Chondrocyte (in vitro differentiated cells): ENCODE measurements at places on chromosomes 5 and 9. TPM values are rescaled to one million over a fixed set of nuclear protein-coding genes. Genes with fewer than 3 reads are reported as not detected.

GRCh38 chr9:34338665-34339385 is 9.5 kb downstream of the NUDT2 start:
- peaks cover 16% of the 10 kb centered on the region for H3K36me3 ChIP-seq
- no peaks in the 10 kb centered on the region for H3K4me1 ChIP-seq
- no peaks in the 10 kb centered on the region for H3K27me3 ChIP-seq
- DNase-seq: no peak
- H3K27ac ChIP-seq: no peak overlapping the region

DNA sequence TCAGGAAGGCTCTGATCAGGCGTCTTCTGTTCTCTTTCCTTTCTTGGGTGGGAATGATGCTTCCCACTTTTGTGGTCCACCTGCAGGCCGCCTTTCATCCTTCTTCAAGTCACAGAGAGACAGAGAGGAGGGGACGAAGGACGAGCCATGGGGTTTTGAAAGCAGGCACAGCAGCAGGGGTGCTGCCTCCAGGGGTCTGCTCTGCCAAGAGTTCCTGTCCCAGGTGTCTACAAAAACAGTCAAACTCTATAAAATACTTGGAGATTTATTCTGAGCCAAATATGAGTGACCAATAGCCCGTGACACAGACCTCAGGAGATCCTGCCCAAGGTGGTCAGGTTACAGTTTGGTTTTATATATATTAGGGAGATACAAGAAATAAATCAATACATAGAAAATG is 34.5 kb upstream of the LCP2 start:
- H3K27me3 ChIP-seq: peaks cover 9% of the 10 kb centered on the region
- no peaks in the 10 kb centered on the region for H3K36me3 ChIP-seq
- H3K4me3 ChIP-seq: no peak overlapping the region
- H3K4me1 ChIP-seq: peaks cover 29% of the 10 kb centered on the region
- DNase-seq: no peak
- no peak overlapping the region for H3K27ac ChIP-seq

DNA sequence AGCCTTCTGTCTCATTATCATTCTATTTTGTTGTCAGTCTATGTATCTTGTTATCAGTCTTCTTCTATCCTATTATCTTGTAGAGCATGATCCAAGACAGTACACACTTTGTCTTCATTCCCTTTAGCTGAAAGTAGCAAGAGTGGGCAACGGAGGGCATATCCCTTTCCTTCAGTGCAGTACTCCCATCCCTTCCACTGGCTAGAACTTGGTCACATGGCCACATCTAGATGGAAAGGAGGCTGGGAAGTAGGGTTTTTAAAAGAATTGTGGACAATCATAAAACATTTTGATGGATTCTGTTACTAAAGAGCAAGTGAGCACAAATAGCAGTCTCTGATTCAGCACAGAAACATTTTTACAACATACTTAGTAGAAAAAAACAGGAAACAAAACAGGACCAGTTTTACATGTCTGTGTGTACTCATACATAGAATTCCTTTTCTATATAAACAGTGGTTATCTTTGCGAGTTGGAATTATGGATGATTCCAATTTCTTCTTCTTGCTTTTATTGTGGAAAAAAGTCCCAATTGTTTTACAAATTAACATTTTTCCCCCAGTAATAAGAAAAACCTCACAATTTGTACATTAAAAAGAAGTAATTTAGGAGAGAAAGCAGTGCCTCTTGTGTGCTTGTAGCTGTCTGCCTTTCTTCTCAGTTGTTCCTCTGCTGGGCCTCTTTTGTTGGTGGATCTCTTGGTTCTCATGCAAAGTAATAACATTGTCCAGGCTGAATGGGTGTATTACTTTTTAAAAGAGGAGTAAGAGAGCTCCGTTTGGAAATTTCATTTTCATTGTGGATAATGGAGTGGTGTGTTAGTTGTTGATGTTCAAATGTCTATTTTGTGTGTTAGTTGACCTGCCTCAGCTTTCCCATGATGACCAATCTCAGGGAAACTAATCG is 410.9 kb upstream of the TRPC7 start:
- H3K4me1 ChIP-seq: peaks cover 17% of the 10 kb centered on the region
- peaks cover 2% of the 10 kb centered on the region for H3K36me3 ChIP-seq
- DNase-seq: no peak
- peaks cover 15% of the 10 kb centered on the region for H3K27me3 ChIP-seq

DNA sequence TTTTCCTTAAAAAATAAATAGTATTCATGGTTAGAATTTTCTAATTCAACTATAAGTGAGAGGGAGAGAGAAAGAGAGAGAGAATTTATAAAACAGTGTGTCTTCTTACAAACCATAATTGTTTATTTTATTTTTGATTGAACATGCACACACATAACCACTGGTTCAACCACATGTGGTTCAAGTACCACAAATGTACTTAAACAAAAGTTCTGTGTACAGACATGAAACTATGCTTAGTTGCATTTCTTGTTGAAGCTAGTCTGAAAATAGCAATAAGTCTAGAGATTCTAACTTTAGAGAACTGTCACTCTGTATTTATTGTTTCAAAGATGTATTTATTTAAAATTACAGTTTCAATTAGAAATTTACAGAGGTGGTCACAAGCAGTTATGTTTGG is 130.6 kb upstream of the PDE4D start:
- no peaks in the 10 kb centered on the region for H3K36me3 ChIP-seq
- H3K27me3 ChIP-seq: no peaks in the 10 kb centered on the region
- H3K4me1 ChIP-seq: peaks cover 19% of the 10 kb centered on the region
- H3K4me3 ChIP-seq: no peak overlapping the region
- H3K27ac ChIP-seq: no peak overlapping the region

DNA sequence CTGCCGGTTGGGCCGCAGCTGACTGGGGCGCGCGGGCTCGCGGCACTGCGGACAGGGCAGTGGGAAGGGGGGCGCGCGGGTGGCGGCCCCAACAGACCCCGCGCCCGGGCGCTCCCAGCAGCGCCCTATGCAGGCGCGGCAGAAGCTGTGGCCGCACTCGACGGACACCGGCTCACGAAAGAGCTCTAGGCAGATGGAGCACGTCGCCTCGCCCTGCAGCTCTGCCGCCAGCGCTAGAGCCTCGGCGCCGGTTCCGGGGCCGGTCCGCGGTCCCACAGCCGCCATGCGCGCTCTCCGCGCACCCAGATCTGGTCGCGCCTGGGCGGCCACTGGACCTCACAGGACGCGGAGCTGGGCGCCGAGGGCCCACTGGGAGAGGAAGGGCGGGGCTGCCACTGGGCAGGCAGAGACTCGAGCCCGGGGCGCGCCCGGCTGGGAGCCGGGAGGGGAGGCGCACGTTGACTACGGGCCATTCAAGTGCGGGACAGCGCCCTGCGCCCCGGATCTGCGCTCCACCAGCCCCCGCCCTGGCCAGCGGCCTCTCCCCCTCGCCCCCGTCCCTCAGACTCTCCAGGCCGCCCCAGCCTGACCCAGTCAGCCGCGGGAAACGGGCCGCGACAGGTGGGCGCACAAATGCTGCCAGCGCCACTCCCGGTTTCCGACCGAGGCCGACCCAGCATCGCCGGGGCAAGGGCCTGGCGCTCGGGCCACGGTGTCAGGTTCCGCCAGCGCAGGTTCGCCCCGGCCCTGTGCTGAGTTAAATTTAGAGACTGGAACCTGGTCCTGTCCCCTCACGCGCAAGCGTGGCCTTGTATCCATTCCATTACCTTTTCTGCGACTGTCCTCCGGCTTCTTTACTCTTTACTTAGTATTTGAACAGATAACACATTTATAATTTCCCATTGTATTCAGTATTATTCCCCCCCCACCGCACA is at the start of gene TRIM7:
TSS of gene TRIM7 (minus strand) at position 371 of the 935 bp plus-strand sequence. CDS start at position 285, 86 bp downstream.
- DNase-seq: no peak
- peak within 1 kb of the TSS; percentile 85 for H3K4me3 ChIP-seq
- H3K36me3 ChIP-seq: no peaks in the 10 kb centered on the region

DNA sequence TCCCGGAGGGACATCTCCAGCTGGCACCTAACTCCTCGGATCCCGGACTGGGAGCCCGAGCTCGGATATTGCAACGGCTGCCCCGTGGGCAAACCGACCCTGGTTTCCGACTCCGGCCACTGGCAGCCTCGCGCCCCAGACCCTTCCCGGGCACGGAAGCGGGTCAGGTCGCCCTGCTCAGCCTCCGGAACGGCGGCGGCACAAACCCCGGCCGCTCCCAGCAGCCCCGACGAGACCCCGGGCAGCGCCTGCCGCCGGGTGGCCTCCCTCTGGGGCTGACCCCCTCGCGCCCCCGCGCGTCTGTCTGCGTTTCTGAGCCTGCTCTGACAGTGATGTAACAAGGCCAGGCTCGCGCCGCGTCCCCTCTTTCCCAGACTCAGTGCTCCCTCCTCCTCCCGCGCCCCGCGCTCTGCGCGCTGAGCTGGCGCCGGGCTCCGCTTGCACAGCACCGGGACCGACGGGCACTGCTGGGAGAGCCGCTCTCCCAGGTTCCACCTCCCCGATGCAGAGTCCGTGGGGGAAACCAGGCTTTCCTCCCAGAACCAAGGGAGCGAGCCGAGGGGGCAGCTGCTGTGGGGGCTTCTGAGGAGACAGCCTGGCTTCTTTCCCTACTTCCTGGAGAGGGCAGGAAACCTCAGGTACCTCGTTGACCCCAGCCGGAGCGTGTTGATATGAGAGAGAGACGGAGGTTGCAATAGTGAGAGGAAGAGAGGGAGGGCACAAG is at the start of gene TMEM215:
TSS of gene TMEM215 (plus strand) at position 373 of the 724 bp plus-strand sequence. CDS start 644 bp downstream, outside the sequence.
- H3K4me3 ChIP-seq: no peak within 1 kb of the TSS
- H3K27ac ChIP-seq: no peak within 1 kb of the TSS
- no peaks in the 10 kb centered on the region for H3K36me3 ChIP-seq

DNA sequence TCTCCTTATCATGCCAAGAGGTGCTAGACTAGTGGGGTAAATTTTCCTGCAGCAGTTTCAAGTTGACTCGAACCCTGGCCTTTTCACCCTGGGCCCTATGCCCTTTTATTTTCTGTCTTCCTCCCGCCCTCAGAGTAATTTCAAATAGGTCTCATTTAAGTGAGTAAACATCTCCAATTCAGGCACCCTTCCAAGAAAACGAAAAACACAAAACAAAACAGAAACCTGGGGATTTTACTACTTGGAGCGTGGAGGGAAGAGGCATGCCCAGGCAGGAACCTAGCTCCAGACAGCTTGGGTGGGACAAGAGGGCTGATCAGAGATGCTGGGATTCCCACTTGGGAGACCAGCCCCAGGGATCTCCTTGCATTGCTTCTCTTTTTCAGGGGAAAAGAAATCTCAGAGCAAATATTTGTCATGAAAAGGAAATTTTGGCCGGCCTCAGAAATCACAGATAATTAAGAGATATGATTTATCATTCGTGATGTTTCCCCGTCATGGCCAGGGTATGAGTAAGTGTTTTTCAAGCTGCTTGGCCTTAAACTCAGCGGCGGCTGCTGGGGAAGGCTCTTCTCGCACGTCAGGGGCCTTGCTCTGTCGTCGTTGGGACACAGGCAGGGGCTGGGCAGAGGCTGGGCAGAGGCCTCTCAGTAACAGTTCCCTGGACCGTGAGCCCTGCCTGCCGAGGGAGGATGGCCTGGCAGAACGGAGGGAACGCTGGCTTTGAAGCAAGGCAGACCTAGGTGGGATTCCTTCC is 248.6 kb upstream of the KLF4 start:
- H3K36me3 ChIP-seq: no peaks in the 10 kb centered on the region
- peak overlapping the region; percentile 65 for H3K27ac ChIP-seq
- H3K27me3 ChIP-seq: no peaks in the 10 kb centered on the region
- no peak overlapping the region for H3K4me3 ChIP-seq
- no peak for DNase-seq

DNA sequence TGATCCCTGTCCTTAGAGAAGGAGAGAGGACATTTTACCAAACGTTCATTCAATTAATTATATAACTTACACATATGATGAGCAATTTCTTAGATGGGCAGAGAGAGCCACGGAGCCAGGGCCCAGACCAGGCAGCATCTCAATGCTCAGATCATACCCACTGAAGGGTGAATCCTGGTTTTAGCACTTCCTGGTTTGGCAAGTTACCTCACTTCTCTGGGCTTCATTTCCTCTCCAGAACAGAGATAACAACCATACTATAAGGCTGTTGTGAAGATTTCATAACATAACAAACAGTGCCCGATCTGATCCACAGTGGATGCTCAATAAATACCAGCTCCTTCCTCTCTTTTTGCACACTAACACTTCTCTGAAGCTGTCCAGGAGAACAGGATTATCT is 271.1 kb downstream of the DENND1A start:
- no peak for DNase-seq
- H3K36me3 ChIP-seq: peaks cover 20% of the 10 kb centered on the region
- no peak overlapping the region for H3K27ac ChIP-seq
- H3K4me1 ChIP-seq: peaks cover 2% of the 10 kb centered on the region

DNA sequence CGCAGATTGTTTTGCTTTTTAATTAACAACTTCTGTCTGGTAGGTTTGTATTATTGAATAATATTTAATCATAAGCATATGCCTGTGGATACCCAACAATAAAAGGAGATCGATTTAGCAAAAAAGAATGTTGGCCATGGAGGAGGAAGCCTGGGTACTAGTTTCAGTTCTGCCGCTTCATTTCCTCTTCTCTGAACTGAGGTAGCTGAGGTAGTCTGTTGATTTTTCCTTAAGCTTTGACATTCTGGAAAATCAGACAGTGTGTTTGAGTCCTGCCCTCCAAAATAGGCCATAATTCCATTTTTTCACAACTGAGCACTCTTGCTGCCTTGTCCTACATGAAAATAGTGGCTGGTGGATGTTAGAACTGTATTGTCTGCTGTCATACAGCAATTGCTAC is 6.0 kb upstream of the GPR21 start:
- DNase-seq: no peak
- peaks cover 23% of the 10 kb centered on the region for H3K36me3 ChIP-seq
- H3K27me3 ChIP-seq: no peaks in the 10 kb centered on the region
- peak overlapping the region; percentile 32 for H3K27ac ChIP-seq
- H3K4me3 ChIP-seq: no peak overlapping the region

- no peak overlapping the region for H3K4me3 ChIP-seq
- DNase-seq: peak; percentile 64
- peaks cover 5% of the 10 kb centered on the region for H3K4me1 ChIP-seq
- H3K36me3 ChIP-seq: no peaks in the 10 kb centered on the region
- no peak overlapping the region for H3K27ac ChIP-seq
Observed at GRCh38 chr5:132003170-132003744, 8.2 kb downstream of the ACSL6 start.

DNA sequence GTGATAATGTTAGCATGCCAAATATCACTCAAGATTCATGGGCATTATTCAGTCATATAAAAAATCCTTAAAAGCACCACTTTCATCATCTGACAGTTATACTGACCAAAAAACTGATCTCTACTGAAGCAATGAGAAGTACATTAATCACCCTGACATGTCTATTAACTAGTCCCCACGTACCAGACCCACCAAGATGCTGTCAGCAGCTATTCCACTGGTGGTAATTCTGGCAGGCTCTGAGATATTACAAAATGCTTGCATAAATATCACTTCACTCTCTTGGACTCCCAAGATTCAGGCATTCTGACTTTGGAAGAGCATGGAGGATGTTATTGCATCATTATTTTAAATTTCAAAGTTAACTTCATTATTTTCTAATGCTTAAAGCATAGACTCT is 717.0 kb downstream of the DNAH5 start:
- no peak overlapping the region for H3K27ac ChIP-seq
- H3K27me3 ChIP-seq: peaks cover 2% of the 10 kb centered on the region
- H3K4me3 ChIP-seq: no peak overlapping the region
- DNase-seq: no peak

NFIB gene
- total RNA-seq: 28.2 to 66.3 TPM (median 63.1 TPM) in 3 replicates

ECM2 gene
- 31.7 to 39.6 TPM (median 34.2 TPM) in 3 replicates for total RNA-seq

CDC37L1 gene
- total RNA-seq: 15.9 to 19.4 TPM (median 17.0 TPM) in 3 replicates

C5orf46 gene
- 7.8 to 9.8 TPM in 2 of 3 replicates, not detected in the other for total RNA-seq

CCNJL gene
- total RNA-seq: 4.7 to 11.4 TPM (median 10.0 TPM) in 3 replicates

SLC46A2 gene
- not detected in 3 replicates for total RNA-seq
